T-cell (primary cell): ENCODE measurements at places on chromosomes 3 and 15. TPM values are rescaled to one million over a fixed set of nuclear protein-coding genes. Genes with fewer than 3 reads are reported as not detected.

GRM2 gene
- total RNA-seq = 2.1 TPM

SNX22 gene
- 0.73 TPM for total RNA-seq

TM6SF1 gene
- 0.66 TPM for total RNA-seq

CHDH gene
- total RNA-seq = 0.18 TPM

ZWILCH gene
- total RNA-seq = 4.9 TPM

LSG1 gene
- 40.0 TPM for total RNA-seq

ZNF80 gene
- 1.4 TPM for total RNA-seq

SHISA5 gene
- total RNA-seq = 217 TPM

ALDH1A3 gene
- not detected for total RNA-seq

COL6A5 gene
- total RNA-seq = not detected

CCDC54 gene
- total RNA-seq = not detected

- DNase-seq = no peak
Measured at GRCh38 chr3:36542186-36542585, 161.9 kb downstream of the STAC start.

DNA sequence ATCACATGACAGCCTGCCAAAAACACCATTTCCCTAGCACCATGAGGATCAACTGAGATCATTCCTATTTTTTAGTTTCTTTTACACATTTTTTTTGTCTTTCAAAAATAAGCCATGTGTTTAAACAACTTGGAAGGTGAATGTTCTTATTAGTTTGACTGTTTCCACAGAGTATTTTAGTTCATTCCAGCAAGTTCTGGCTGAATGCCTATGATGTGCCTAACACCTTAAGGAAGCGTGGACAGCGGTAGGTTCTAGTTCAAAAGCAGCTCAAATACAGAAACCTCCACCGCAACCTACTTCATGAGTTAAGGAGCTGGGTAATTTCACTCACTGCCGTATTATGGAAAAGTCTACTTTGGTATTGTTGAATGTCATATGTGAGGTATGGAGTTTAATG is 101.3 kb upstream of the ADAMTS9 start:
- DNase-seq = no peak

- no peak for DNase-seq
Measured at GRCh38 chr3:55480911-55481743, 6.0 kb downstream of the WNT5A start.

DNA sequence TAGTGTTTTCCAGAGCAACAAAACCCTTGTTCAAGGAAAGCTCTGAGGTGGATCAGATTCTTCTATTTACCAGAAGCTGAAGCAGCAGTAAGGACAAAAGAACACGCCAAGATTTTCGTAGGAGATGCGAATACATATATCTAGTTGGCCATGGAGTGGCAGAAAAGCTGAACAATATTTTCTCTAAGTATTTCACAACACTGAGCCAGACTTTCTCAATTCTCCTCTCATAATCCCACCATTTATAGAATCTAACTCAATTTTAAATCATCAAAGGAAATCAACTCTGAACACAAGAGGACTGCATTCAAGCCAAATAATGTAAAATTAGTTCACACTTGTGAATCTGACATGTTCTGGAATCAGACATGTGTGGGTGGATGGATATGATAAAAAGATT is 775.0 kb downstream of the ROBO1 start:
- no peak for DNase-seq

DNA sequence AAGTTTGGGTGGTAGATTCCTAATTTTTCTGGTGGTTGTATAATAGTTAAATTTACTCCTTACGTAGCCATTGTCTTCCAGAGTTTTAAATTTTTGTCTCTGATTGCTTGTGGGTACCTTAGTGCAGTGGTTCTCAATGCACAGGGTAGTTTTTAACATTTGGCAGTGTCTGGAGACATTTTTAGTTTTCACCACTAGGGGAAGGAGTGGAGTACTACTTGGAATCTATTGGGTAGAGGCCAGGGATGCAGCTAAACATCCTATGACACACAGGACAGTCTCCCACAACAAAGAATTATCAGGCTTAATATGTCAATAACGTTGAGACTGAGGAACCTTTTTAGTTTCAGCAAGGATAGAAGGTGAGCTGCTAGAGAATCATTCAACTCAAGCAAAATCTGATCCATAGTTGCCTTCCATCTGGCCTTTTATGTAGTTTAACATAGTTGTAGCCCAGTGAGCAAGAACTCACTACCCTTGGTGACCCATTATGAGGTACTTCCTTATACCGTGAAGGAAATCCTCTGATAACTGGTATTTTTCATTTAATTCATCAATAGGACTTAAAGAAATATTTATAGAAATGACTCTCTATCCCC is 8.6 kb upstream of the STX19 start:
- no peak for DNase-seq

DNA sequence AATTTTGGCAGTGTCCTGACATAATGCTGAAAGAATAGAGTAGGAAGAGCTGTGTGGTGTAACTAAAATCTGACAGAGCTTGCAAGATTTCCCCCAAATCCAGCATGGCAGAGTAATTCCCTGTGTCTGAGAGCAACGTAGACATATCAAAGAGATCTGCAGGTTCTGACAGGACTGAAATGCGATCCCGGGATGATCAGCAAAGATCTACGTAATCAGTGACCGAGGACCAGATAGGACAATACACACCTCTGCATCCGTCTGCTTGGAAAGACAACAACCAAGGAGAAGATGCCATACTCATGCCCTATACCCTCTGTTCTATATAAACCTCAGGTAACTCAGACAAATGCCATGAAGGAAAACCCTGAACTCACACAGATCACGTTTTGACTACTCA is 26.6 kb upstream of the SYNPR start:
- DNase-seq = no peak

- DNase-seq = no peak
Measured at GRCh38 chr3:196938124-196938523, 4.2 kb downstream of the NCBP2 start.

GRCh38 chr15:42491539-42492225 is 741 bp upstream of the ZNF106 start:
- DNase-seq = no peak

GRCh38 chr15:41949401-41950126 is 22.8 kb downstream of the EHD4 start:
- no peak for DNase-seq

- no peak for DNase-seq
Measured at GRCh38 chr3:106560451-106560966, 691.7 kb upstream of the CBLB start.

DNA sequence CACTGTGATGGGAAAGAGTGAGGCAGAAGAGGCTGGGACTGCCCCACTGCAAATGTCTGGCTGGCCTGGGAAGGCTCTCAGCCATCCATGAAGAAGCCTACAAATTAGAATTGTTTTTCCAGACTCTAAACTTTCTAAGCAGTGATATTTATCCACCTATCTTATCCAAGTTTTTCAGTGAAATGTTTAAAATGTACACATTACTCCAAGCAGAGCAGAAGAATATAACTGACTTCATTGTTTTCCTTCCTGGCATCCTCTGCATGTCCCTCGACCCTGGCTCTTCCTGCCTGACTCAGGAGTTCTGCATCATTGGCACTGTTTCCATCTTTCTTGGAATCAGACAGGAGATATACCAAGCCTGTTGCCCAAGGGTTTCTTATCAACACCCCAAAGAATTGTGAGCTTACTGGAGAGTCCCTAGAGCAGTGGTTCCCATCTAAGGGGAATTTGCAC is 401.5 kb upstream of the PROK2 start:
- DNase-seq = no peak
